D341Med (cell line): ENCODE measurements at places on chromosomes 1 and 21.

DNA sequence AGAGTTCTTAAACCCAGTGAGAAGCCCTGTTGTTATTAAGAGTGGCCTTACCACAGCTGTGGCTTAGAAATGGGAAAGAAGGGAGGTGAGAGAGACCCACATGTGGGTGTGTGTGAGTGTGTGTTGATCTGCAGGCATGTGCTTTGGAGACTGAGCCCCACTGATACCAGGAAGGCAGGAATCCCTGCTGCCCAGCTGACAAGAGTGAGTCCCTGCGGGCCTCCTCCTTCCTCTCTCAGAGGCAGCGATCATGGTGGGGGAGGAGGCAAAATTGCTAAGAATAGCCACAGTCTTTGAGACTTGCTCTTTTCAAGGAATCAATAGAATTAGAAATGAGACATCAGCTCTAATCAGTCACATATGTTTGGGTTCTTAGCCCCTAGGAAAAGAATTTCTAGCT is 87.0 kb upstream of the WARS2 start:
- no peak for DNase-seq

DNA sequence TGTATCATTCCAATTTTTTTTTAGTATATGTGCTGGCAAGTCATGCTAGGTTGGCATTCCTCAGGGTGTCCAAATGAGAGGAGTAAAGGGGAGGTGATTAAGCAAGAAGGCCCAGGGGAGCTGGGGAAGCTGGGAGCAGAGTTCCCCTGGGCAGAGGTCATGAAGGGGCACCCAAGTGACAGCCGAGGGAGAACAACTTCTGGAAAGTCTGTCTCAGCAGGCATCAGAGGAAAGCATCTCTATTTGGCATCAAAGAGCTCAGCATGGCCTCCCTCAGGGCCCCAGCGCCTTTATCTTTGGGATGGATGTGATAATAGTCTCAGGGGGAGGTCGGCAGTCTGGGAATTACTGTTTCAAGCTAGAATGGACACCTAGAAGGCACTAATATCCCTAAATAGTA is 5.0 kb upstream of the ENO1 start:
- DNase-seq = no peak

DNA sequence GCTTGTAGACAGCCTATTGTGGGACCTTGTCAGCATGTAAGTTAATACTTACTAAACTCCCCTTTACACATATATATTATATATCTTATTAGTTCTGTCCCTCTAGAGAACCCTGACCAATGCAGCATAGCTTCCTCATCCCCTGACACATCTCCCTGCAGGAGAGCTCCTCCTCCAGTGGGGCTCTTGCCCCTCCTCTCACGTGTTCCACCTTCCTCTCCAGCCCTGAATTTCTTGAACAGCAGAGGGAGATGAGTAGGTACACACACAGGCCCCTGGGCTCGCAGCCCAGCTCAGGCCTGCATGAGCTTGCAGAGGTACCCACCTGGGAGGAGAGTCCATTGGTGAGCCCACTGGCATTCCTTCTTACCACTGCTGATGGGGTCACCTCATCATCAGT is 27.3 kb upstream of the GOLT1A start:
- no peak for DNase-seq

GRCh38 chr1:181674617-181675016 is 191.3 kb downstream of the CACNA1E start:
- DNase-seq = peak; percentile 56

- no peak for DNase-seq
These were observed 14.5 kb downstream of the NT5C1A start for GRCh38 chr1:39657402-39657801.

- no peak for DNase-seq
These were observed 262.1 kb upstream of the PKN2 start for GRCh38 chr1:88421997-88422396.

DNA sequence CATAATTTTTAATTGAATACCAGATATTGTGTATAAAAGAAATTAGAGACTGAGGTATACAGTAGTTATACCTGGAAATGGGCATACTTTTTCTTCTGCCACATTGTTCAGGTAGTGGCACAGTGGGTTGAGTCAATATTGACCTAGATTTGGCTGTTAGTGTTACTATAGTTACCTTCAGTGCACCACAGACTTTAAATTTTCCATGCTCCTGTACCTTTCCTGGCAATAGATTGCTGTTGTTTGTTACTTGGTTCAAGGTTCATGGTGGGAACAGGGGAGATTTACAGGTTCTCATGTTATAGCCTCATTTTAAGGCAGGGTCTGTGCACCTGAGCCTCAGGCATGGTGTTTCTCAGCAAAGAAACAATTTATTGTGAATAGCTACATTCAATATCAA is 218.7 kb downstream of the LBR start:
- DNase-seq = no peak

DNA sequence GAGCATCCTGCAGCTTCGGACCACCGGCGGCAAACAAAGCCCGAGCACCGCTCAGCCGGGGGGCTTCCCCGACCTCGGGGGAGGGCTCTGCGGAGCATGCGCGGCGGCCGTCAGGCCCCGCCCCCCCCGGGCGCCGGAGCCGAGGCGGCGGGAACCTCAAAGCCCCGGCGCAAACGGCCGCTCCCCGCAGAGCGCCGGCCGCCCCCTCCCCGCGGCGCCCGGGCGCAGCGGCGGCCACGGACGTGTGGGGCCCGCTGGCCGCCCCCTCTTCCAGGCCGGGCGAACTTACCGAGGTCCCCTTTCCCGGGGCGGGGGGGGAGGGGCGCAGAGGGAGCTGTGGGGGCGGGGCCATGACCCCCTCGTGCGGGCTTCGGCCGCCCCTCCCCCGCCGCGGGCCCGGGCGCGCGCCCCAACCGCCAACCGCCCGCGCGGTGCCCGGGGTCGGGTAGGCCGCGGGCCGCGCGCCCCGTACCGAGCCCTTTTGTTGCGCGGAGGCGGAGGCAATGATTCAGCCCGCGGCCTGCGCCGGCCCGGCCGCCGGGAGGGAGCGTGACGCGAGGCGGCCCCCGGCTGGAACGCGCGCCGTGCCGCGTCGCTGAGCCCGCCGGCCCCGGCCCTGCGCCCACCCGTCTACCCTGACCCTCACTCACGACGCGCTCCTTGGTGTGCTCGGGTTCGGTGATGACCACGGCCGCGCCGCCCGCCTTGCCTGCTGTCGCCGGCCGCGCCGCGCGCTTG is 1.7 kb downstream of the RCC2 start:
- DNase-seq = peak; percentile 92
